ENCODE measurements at places on chromosomes 1 and 21.

DNA sequence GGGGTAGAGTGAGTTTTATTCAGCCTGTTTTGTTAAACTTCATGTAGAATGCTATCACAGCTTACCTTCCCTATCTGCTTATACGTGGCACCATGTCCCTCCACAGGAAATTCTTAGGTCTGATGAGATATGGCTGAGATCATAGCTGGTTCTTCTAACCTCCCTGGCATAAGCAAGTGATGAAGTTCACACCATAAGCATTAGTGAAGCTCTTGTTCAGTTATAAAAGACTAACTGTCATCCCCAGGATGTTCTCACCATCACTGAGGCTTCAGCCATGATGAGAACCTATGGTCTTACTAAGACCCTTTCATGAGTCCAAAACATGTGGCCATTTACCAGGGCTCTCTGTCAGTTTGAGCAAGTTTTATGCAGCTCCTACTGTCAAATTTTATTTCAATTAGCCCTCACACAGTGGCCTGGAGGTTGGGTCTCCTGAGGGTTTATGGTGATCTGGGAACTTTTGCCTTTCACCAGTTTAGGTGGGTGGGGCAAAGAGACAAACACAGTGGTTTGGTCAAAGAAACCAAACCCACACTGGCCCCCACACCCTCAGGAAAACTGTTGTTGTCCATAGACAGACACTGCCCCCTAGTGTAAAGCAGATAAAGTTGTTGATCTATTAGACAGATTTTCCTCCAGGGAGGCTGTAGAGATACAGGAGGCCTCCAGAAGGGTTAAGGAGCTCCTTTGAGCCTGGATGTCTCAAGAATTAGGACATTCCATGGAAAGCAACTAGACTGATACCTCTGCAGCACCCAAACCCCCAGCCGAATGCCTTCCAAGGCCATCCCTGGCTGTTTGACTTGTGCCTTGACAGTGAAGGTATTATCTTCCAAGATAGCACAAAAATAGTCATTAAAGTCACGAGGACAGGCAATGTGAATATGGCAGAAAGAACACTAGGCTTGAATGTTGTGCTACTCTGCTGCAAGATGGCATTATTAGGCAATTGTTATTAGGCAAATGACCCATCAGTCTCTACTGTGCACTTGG is 5.0 kb downstream of the SLC22A15 start:
- DNase-seq: peak; percentile 22

- no peak for DNase-seq
These were observed 25.7 kb downstream of the KCNK1 start for GRCh38 chr1:233639611-233640010.

DNA sequence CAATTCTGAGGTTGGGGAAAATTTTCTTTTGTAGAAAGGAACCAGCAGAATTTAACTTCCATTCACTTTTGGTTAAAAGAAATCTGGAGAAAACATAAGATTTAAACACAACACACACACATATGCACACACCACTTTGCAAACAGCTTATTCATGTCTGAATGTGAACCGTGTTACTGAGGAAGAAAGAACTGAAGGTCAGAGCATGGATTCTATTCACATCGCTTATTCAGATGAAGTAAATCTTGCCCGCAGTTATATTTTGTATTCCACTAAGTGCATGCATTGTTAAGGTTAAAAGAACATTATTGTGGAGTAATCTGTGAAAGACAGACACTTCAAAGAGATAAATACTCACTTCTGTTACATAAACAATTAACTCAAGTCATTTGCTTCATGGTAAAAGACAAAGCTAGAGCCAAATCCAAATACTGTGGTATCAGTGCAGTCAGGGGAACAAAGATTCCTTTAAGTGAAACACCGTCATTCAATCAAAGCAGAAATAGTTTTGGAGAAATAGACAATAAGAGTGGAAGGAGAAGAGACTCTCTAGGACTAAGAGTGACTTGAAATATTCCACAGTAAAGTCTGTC is 82.0 kb downstream of the LRRC53 start:
- no peak for DNase-seq

DNA sequence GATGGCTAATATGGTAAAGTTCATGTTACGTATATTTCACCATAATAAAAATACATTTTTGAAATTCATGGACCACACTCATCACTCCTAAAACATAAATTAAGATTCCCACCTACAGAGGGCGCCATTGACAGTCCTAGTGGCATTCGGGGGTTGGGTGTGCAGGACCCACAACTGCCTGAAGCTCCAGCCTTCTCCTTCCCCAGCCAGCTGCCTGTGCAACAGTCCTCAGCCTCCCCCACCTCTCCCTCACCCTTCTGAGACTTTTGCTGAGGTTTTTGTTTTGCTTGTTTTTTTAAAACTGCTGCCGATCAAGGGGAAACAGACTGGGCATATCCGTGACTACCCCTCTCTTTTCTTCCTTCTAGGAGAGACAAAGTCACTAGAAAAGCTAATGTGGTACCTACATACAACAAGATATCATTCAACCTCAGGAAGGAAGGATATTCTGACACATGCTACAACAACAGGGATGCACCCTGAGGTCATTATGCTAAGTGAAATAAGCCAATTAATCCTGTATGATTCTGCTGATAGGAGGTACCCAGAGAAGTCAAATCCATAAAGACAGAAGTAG is 9.2 kb upstream of the EVA1C start:
- peak; percentile 51 for DNase-seq

DNA sequence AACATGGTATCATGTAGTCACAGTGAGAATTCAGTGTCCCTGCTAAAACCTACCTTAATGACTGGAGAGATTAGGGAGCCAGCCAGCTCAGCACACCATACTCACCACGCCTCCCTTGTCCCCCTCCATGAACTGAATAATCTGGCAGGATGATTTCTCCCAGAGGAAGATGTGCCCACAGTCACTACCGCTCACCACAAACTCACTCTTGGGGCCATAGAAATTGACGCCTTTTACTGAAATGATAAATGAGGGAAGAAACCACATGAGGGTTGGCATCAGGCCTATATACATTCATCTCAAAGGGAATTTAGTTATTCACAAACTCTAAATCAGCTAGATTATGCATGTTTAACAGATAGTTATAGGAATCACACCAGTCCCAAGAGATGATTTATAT is 17.4 kb downstream of the PEA15 start:
- no peak for DNase-seq

- no peak for DNase-seq
These were observed 393.2 kb downstream of the RPS6KC1 start for GRCh38 chr1:213444224-213444623.

- no peak for DNase-seq
These were observed 522.5 kb downstream of the PTPRC start for GRCh38 chr1:199161319-199161680.

All from AML-193 (cell line).